ENCODE measurements at places on chromosomes 6 and 20.

GRCh38 chr6:4134841-4135664 lies at the start of gene ECI2:
TSS of gene ECI2 (minus strand) at chr6:4135575. CDS start at chr6:4135560, 15 bp downstream.
- DNase-seq, result peak; percentile 15

- DNase-seq, result no peak
Measured at GRCh38 chr20:16842486-16843120, 94.4 kb downstream of the OTOR start.

GRCh38 chr6:7238900-7239589 lies 74.0 kb downstream of the SSR1 start:
- peak; percentile 17 for DNase-seq

DNA sequence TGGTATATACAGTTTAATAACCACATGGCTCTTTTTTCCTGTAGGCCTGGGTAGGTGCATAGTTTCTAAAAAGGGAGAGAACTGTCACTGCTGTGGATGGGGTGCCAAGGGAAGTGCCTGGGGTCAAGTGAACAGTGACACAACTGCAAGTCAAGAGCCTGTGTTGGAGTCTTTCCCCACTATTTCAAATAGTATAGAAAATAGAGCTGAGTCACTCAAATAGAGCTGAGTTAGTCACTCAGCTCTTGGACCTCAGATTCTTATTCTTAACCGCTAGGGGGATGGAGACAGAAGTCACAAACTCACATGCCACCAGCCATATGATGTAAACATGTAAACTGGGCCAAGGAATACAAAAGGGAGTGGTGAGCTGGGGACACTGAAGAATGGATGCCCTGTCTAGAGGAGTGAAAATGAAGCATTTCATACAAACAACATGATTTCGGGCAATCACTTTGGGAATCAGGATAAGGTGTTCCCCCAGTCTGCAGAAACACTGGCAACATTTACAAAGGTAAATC lies 2.1 kb downstream of the NQO2 start:
- DNase-seq, result no peak

DNA sequence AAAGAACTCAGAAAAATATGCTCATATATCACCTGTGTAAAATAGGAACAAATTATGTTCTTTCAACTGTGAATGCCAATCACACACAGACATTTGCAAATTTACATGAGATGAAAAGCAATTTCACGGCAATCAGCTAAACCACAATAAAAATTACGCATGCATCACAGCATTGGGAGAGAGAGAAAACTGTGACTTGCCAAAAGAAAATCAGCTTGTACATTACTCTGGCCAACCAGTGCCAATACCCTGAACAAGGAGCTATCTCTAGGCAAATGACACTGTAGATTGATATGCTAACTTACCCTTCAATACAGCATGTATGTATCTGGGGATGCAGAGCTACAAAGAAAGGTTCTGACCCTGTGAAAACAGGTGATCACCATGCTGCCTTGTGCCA lies 515.6 kb downstream of the EYS start:
- no peak for DNase-seq

- DNase-seq, result no peak
Measured at GRCh38 chr20:47187450-47188195, 168.9 kb downstream of the ZMYND8 start.

GRCh38 chr6:11878735-11879134 lies 100.1 kb upstream of the ADTRP start:
- no peak for DNase-seq

- DNase-seq, result no peak
Measured at GRCh38 chr6:53023323-53023722, 28.2 kb upstream of the GSTA4 start.

DNA sequence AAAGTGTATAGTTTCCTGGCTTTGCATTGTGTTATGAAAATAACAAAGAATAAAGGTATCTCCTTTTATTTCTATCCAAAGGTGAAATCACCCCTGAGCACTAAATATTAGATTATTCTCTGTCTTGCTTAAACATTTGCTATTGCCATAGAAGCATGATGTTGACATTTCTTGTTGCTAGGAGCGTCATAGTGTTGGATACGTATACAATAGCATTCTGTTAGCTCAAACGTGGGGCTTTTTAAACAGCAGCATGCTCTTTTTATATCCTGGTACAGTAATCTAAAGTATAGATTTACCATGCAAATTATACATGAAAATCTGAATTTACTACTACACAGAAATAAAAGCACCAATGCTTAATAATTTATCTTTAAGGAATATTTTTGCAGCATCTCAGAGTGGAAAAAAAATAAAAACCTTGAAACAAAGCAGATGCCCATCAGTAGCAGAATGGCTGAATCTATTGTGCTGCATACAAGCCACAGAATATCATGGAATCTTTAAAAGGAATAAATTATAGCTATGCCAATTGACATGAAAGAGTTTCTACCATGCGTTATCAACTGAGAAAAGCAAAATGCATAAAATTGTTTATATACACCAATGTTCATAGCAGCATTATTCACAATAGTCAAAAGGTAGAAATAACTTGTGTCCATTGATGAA lies 9.6 kb upstream of the HSF2 start:
- DNase-seq, result no peak

DNA sequence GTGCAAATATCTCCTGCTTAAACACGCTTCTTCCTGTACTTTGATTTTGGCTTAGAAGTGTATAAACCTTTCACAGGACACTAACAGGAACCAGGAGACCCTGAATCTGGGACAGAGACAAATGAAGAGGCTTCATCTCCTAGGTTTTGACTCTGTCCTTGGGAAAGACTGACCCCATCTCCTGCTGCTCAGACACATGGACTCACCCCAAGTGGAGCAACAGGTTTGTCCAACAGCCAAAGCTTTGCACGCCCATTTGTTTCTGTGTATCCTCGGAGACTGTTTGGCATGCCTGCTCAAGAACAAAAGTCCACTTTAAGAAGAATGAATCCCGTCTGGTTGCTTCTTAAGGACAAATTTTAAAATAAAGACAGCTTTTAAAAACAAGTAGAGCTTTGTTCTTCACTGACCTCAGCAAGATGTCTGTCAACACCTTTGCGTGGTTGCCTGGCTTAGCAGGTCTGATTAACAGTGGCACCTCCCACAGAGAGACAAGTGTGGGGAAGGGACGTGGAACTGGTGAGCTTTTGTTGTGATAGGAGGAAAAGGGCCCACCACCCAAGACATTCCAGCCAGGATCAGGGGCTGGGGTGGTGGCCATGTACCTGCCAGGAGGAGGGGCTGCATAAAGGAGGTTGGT lies 202.6 kb downstream of the SOD2 start:
- DNase-seq, result no peak

DNA sequence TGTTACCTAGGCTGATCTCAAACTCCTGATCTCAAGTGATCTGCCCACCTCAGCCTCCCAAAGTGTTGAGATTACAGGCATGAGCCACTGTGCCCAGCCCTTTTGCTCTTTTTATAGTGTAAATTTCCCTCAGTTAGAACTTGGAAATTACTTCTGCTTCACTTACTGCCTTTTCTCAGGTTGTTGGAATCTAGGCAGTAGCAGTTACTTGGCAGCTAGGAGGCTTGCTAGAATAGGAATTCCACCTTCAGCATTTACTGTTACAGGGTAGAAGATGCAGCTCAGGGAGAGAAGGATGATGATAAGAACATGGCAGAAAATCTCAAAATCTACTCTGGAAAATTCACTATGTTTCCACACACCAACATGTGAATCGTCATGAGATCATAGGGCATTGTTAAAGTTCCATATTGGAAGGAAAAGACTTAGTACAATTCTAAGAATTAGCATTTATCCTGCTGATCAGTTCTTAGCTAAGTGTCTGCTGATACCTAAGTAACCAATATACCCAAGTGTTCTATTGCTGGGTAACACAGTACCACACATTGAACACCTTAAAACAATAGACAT lies 182.2 kb downstream of the SLC16A10 start:
- DNase-seq, result no peak

GRCh38 chr6:17001188-17001587 lies 100.7 kb upstream of the STMND1 start:
- DNase-seq, result no peak

DNA sequence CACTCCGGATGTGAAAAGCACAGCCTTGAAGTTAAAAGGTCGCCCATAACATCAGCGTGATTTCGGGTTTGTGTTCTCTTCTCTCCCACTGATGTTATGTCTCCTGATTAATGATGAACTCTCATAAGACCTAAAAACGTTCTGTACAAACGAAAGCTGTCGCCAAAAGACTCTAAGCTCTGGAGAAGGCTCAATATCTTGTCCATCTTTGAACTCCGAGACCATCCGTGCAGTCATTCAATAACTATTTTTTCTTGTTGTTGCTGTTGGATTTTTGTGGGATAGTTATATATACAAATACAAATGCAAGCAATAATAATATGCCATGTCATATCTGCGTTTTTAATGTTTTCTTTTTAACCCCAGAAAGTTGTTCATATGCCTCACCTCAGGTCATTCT lies 291.8 kb upstream of the MARCKS start:
- DNase-seq, result no peak

DNA sequence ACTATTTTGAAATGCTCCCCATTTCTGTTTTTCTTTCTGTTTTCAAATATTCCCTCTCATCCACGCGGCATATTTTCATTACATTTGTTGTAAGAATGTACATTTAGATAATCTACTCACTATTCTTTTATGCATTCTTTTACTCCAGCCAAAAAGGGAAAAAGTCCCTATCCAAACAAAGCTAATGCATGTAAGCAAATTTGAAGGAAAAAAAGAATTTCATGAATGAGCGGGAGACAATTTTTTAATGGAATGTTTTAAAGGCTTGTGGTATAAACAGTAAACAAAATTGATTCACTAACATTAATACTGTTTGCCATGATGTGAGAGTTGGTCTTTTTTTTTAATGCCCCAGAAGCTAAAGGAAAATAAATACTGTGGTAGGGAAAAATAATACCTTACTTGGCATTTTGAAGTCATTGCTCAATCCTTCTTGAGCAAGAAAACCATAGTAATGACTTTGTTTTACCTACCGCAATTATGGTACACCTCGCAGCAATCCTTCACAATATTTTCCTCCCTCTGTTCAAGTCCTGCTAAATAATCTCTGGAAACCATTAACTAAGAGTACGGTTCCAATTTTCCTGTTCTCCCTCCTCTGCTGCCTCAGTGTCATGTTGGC lies 79.0 kb downstream of the BACH2 start:
- DNase-seq, result no peak

GRCh38 chr20:23637282-23638221 lies at the start of gene CST3:
TSS of gene CST3 (minus strand) at chr20:23637955. CDS start at chr20:23637862, 93 bp downstream.
- no peak for DNase-seq

DNA sequence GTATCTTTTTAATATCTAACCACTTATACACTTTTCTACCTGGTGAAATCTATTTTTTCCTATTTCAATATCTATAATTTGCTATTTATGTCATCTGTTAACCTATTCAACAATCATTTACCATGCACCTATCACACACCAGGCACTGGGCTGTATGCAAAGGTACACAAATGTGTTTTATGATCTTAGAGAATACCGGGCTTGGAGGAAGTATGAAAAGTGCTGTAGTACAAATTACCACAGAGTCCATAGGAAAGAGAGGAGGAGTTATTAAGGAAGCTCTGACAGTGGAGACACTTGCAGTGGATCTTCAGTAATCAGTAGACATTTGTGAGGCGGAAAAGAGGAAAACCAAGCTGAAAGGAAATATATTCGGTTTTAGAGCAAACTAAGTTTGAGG lies 96.0 kb downstream of the HIVEP2 start:
- no peak for DNase-seq

DNA sequence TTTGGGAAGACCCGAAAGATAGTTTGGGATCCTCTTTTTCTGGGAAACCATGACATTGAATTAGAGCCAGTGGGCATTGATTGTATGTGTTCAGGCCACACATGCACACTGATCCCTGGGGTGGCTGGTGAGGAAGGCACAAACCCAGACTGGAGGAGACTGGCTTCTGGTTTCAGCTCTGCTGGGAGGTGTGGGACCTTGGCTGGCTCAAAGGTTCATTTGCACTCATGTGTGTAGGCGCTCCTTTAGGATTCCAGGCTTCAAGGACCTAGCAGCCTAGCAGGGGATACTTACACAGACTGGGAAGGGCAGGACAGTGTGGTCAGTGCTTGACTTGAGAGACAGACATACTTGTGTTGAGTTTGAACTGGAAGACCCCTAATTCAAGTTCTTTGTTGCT lies 7.2 kb downstream of the RIN2 start:
- no peak for DNase-seq

- no peak for DNase-seq
Measured at GRCh38 chr6:132465530-132466485, 47.1 kb downstream of the STX7 start.

DNA sequence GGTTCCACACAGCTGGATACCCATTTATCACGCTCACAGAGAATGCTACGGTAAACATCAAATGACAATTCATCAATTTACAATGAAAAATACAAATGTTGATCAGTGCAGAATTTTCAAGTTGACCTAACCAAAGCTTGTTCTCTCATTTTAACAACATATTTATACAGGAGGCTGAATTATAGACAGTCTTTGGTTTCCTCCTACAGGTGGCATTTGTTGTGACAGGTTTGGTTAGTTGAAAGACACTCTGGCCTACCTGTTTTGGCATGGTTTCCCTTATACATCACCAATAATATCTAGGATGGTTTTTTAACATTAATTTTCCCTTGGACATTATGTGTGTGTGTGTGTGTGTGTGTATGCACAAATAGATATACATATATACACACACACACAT lies 642.5 kb upstream of the MMS22L start:
- DNase-seq, result no peak

Measured in stimulated activated CD8-positive, alpha-beta memory T cell treated with anti-CD3 and anti-CD28 coated beads, Interleukin-7, amount 100 ng/mL, for 1 hour (primary cell).